ENCODE measurements at places on chromosomes 6 and 20.

DNA sequence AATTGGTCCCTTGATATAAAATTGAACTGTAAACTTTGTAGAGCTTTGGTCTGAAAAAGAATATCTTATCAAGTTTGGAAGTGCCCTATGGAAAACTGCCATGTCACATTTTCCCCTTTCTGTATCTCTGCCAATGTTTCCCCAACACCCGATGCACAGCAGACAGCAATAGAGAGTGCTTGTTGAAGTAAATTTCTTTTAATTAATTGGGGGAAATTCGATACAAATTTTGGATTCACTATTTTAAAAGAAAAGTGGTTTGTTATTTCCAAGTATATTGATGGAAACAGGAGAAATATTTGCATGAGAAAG is 208.1 kb downstream of the OGFRL1 start:
- DNase-seq, result no peak

DNA sequence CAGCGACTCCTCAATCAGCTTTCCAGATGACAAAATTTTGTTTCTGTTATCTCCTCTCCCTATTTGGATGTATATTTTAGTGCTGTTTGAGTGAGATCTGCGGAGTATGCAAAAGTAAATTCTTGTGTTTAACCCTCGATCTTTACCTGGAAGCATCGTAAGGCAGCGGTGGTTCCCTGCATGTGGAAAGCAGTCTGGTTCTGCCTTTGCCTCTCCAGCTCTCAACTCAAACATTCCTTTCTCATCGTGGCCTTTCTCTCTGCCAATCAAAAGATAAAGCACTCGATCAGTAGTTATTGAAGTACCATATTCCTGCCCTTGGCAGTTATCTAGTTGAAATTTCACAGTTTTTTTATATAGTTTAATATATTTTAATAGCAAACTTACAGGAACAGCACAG is 44.0 kb upstream of the BTN3A2 start:
- DNase-seq, result no peak

- DNase-seq, result no peak
Measured at GRCh38 chr6:159493231-159493897, 199.7 kb downstream of the SOD2 start.

- no peak for DNase-seq
Measured at GRCh38 chr6:139204978-139205377, 70.1 kb downstream of the HECA start.

DNA sequence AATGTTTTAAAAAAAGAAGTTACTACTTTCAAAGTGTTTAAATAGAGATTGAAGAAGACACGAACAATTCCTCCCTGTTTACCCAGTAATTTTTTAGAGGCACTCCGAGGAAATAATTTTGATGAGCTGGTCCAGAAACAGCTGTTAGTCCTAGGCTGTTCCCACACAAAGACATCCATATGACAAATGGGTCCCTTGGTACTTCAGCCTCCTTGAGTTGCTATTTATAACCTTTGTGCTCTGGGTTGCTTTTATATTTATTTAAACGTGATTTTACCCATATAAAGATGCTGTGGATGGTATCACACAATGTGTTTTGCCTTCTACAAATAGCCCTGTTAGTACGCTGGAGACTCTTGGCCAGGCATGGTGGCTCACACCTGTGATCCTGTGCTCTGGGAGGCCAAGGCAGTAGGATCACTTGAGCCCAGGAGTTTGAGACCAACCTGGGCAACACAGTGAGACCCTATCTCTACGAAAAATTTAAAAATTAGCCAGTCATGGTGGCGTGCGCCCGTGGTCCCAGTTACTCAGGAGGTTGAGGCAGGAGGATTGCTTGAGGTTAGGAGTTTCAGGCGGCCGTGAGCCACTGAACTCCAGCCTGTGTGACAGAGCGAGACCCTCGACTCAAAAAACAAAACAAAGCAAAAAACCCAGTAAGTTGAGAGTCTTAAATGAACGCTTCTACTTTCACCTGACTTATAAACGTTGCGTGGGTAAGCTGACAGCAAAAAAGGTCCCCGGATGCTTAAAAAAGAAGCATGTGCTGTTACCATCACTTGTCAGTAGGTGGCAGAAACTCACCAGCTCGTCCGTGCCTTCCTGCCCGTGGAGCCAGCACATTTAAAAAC is 56.9 kb upstream of the ARMH2 start:
- DNase-seq, result peak; percentile 59

- DNase-seq, result no peak
Measured at GRCh38 chr6:1615151-1615852, 5.6 kb downstream of the FOXC1 start.

DNA sequence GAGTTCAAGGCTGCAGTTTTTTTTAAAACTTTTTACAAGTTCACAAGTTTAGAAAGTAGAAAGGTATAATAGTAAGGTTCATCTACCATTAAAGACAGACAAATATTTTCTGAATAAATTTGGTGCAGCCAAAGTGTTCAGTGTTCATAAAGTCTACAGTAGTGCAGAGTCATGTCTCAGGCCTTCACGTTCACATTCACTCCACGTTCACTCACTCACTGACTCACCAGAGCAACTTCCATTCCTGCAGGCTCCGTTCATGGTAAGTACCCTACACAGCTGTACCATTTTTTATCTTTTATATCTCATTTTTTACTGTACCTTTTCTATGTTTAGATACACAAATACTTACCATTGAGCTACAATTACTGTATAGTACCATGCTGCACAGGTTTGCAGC is 67.6 kb downstream of the B4GALT5 start:
- DNase-seq, result no peak

GRCh38 chr6:136037876-136038460 is 186.5 kb downstream of the PDE7B start:
- DNase-seq, result no peak

GRCh38 chr20:33859157-33859695 is 48.1 kb downstream of the CHMP4B start:
- DNase-seq, result peak; percentile 13

DNA sequence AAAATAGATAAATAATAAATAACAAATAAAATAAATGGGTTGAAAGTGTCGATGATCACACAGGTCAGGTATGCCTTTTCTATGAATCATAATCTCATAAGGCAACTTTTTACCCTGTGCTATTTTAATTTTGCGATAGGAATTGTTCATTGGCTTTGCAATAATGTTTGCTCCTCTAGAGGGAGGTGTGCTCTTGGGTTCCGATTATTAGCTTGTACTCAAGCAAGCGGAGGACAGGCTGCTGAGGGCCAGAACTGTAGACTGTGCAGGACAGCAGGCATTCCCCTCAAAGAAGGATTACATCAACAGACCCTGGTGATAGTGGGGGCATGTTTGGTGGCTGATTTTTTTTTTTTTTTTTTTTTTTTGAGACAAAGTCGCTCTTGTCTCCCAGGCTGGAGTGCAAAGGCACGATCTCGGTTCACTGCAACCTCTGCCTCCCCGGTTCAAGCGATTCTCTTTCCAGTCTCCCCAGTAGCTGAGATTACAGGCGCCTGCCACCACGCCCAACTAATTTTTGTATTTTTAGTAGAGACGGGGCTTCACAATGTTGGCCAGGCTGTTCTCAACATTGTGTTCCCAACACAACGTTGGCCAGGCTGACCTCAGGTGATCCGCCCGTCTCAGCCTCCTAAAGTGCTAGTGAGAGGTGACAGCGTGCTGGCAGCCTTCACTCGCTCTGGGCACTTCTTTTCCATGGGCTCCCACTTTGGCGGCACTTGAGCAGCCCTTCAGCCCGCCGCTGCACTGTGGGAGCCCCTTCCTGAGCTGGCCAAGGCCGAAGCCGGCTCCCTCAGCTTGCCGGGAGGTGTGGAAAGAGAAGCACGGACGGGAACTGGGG is 35.6 kb downstream of the RIOK1 start:
- DNase-seq, result no peak

DNA sequence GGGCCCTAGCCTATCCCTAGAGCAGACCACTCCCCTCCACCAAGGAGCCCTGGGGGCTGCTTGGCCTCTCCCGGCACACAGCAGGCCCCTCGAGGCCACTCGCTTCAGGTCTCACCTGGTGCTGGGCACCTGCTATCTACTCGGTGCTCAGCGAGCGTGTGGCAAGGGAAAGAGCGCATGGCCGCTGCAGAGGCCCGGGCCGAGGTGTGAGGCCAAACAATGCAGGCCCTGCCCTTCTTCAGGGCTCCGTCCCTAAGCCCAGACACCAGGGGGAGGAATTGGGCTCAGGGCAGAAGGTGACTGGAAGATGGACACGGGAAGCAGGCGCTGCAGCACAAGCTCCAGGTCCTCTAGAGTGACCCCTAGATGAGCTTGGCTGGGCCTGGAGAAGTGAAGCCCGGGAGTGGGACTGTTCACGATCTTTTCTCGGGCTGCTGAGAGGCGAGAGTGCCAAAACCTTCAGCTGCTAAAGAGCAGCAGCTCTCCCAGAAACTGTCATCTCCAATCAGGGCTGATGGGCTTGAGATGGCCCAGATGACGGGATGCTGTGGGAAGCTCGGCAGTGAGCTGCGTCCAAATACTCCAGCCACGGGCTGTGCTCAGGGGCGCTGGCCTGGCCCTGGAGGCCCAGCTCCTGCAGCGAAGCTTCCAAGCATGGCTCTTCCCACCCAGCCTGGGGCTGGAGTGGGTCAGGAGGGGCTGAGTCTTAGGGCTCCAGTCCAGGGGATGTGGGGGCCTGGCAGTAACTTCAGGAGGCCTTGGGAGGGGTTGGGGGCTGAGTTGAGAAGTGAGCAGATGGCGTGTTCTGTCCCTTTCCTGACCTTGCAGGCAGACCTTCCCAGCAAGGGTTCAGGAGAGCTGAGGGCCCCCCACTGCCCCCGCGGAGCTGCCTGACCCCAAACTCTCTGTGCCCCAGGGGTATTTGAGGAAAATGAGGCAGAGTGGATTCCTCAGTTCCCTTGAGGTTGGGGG is 43.7 kb downstream of the APCDD1L start:
- no peak for DNase-seq

DNA sequence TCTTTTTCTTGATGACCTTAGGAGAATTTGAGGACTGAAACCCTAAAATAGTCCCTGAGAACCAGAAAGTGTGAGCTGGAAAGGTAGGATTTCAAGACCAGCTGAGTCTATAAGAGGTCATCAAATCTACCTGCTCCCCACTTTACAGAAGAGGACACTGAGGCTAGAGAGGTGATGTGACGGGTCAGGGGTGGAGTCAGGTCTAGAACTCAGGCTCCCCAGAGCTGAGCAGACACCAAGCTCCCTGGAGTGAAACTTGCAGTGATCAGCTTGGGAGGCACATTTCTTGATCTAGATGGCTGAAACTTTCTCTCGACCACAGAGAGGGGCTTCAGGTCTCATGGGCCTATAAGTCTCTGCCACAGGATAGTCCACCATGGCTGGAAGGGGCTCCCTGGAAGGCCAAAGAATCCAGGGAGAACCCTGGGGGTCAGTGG is 55.1 kb downstream of the HNF4A start:
- DNase-seq, result no peak

DNA sequence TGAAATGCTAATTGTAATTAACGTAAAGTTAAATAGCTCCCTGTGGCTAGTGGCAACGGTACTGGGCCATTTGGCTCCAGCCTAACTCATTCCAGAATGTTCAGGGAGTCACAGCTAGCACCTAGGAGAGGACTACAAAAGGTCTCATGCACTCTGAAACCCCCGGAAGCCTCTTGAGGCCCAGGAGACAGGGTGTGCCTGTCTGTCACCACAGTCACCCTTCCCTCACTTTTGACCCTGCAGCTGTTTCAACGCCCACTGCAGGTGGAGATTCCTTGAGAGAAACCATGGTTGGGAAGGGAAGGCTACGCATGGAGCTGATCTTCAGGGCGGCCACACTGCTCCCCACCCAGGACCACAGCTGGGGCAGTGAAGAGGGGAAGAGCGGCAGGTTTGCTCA is 58.6 kb downstream of the SULF2 start:
- no peak for DNase-seq

DNA sequence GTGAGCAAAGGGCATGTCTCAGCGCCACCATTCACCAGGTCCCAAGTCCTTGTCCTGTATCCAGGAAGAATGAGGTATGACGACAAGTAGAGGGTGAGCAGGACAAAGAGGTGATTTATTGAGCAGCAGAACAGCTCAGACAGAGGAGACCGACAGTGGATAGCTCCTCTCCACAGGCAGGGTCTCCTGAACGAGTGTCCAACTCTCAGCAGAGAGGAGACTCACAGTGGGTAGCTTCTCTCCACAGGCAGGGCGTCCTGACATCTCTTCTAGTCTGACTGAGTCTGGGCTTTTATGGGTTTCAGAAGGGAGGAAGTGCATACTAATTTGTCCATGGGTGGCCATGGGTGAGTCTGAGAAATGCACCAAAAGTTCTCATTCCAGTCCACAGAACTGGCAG is 204.7 kb downstream of the ANKRD60 start:
- DNase-seq, result no peak

GRCh38 chr6:118306392-118307238 is 241.5 kb upstream of the PLN start:
- no peak for DNase-seq

GRCh38 chr6:33877982-33878535 is 74.3 kb upstream of the MLN start:
- DNase-seq, result no peak

- DNase-seq, result no peak
Measured at GRCh38 chr6:50815436-50816114, 3.1 kb upstream of the TFAP2B start.

- DNase-seq, result no peak
Measured at GRCh38 chr20:2476742-2477615, 6.4 kb upstream of the SNRPB start.

- DNase-seq, result no peak
Measured at GRCh38 chr20:38311091-38311490, 7.1 kb downstream of the BPI start.

DNA sequence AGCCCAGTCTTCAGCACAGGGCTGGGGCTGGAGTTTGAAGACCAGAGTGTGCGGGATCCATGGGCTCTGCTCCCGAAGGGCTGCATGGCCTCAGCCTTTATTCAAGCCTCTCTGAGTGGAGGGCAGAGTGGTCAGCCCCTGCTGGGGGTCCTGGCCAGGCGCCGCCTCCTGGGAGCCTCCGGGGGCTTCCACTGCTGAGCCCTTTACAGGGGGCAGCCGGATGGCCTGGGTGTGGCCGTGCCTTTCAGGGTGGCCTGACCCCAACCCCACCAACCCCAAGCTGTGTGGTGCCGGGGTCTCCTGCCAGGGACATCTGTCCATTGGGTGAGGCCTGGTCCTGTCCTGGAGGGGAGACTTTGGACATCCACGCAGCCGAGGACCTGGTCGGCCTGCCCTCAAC is 76.0 kb upstream of the SLCO4A1 start:
- no peak for DNase-seq

- DNase-seq, result peak; percentile 49
Measured at GRCh38 chr6:25050356-25050755, 114.6 kb upstream of the RIPOR2 start.

GRCh38 chr6:24520929-24521546 is 26.3 kb downstream of the ALDH5A1 start:
- DNase-seq, result peak; percentile 13

DNA sequence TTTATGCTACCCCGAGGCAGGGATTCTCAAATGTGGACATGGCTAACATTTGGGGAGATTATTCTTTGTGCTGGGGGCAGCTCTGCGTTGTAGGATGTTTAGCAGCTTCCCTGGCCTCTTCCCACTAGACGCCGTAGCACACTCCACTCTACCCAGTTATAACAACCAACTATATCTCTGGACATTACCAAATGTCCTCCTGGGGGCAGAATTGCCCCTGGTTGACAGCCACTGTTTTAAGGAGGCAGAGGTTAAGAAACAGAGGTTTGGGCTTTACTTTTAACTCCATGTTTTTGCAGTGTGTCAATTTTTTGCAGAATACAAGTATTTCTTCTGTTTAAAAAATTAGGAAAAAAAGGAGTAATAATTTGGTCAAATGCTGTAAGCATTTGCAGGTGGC is 56.2 kb upstream of the BMP6 start:
- no peak for DNase-seq

GRCh38 chr20:15179381-15179780 is 842.0 kb upstream of the FLRT3 start:
- DNase-seq, result no peak

All from activated CD4-positive, alpha-beta T cell treated with anti-CD3 and anti-CD28 coated beads, Interleukin-2, amount 50 U/mL, for 1 hour (primary cell).